ENCODE measurements at places on chromosomes 2 and 18.

DNA sequence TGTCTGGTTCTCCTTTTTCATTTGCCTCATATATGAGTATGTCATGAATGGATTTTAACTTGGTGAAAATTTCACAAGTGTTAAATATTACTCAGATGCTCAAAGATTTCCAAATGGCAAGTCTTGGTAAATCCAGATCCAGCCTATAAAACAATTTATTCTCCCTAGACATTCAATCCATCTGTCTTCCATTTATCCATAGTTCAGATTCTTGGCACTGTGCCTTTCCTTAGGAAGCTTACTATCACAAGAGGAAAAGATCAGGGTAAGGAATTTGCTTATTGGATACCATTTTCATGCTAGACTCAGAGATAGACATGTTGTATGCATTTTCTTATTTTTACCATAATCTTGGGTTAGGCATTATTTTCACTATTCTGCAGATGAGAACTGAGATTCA lies 72.5 kb upstream of the LRRTM1 start:
- no peak for DNase-seq

DNA sequence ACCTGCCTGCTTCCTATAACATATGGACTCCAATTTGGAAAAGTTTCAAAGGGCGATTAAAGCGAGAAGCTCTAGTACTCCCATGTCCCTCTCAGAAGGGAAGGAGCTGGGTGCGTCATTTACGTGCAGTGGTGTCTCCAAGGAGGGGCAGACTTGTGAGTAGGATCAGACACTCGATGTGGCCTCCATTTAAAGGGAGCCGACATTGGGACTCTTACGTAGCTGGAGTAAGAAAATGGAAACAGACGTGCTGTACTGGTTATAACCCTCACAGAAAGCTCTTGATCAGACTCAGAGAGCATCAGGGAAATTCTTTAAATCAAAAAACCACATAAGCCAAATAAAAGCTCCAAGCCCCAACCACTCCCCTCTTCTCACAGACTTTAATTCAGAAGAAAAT lies 198.5 kb downstream of the KLHL29 start:
- DNase-seq = no peak

DNA sequence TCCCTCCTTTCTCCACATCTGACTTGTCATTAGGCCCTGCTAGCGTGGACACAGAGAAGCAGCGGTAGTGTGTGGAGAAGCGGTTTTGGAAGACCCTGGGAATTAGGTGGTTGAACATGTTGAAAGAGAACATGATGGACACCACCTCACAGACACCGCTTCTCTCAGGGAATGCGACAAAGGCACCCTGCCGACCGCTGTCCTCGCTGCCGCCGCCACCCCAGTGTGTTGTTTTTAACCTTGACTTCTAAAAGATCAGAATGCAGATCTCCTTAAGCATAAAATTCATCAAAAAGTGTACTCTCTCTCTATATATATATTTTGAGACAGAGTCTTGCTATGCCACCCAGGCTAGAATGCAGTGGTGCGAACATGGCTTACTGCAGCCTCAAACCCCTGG lies 33.2 kb downstream of the AQP4 start:
- no peak for DNase-seq

- peak; percentile 99 for DNase-seq
These were observed 47.7 kb downstream of the RAPGEF4 start for GRCh38 chr2:172783165-172783898.

GRCh38 chr2:160472839-160473251 lies 20.8 kb downstream of the RBMS1 start:
- no peak for DNase-seq

DNA sequence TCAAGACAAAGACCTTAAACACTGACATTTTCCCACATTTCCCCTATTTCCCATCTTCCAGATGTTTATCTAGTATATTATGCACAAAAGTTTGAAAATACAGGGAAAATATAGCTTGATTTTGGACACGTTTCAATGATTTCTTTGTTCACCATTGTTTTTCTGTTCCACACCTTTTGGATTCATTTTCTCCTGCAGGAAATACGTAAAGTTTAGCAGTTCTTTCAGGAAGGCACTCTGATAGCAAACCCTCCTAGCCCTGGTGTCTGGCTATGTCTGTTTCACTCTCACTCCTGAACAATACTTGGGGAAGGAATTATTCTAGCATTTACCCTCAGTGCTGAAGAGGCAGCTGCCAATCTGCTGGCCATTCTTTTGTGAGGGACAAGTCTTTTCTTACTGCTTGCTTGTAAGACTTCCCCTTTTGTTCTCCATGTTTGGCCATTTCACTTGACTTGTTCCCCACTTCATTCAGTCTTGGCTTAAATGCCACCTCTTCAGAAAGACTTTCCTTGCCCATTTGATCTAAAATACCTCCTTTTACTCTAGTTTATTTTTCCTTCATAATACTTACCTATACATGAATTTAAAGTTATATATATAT lies 195.4 kb downstream of the RNF152 start:
- DNase-seq = no peak

GRCh38 chr18:34637094-34637801 lies 72.8 kb upstream of the DTNA start:
- no peak for DNase-seq

- no peak for DNase-seq
These were observed 60.8 kb downstream of the SETBP1 start for GRCh38 chr18:44741511-44741910.

- peak; percentile 77 for DNase-seq
These were observed 596.6 kb upstream of the GYPC start for GRCh38 chr2:126059379-126059778.

- DNase-seq = no peak
These were observed 43.1 kb downstream of the MAP4K4 start for GRCh38 chr2:101740555-101740964.

- DNase-seq = no peak
These were observed 187.3 kb downstream of the VAPA start for GRCh38 chr18:10100941-10101701.

DNA sequence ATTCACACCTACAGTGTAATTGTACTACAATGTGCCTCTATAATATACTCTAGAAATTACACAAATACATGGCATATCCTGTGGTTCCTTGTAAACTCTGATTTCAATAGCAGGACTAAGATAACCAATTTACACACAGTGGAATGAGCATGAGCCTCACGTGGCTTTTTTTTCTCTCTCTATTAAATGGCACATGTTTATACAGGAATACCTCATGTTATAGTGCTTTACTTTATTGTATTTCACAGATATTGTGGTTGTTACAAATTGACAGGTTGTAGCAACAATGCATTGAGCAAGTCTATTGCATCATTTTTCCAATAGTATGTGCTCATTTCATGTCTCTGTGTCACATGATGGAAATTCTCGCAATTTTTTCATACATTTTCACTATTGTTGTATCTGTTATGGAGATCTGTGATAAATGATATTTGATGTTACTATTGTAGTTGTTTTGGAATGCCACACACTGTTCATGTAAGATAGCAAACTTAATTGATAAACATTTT lies 260.0 kb downstream of the FSIP2 start:
- no peak for DNase-seq

DNA sequence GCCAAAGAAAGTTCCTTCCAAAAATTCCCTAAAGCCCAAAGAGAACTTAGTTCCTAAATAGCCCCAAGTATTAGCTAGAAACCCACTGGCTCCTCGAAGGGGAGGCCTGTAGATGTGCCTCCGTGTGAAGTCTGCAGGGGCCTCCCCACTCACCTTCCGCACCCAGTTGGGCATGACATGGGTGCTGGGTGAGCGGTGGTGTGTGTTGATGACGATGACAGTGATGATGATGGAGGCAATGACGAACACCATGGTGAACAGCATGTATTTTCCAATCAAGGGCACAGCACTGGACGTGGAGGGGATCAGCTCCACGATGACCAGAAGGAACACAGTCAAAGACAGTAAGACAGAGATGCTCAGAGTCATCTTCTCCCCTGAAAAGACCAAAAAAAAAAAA lies 14.5 kb downstream of the CHRNA1 start:
- no peak for DNase-seq

- no peak for DNase-seq
These were observed 16.3 kb downstream of the SLC8A1 start for GRCh38 chr2:40435426-40436092.

DNA sequence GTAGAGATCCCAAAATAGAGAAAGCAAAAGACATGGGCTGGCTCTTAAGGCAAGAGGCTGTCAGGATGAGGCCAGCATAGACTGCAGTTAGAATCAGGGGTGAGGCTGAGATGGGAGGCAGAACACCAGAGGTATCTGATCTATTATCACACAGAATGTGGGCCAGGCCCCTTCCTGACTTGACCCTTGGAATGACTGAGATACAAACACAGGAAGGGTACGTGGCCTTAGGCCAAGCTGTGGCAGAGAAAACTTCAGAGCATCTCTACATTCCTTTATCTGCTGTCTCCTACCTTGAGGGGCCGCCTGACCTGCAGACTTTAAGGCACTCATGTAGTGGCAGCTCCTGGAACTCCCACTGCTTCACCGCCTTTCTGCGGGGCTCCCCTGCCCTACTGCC lies 28.4 kb downstream of the TMEM17 start:
- DNase-seq = peak; percentile 89

- no peak for DNase-seq
These were observed 57.1 kb upstream of the GPR45 start for GRCh38 chr2:105184420-105184819.

DNA sequence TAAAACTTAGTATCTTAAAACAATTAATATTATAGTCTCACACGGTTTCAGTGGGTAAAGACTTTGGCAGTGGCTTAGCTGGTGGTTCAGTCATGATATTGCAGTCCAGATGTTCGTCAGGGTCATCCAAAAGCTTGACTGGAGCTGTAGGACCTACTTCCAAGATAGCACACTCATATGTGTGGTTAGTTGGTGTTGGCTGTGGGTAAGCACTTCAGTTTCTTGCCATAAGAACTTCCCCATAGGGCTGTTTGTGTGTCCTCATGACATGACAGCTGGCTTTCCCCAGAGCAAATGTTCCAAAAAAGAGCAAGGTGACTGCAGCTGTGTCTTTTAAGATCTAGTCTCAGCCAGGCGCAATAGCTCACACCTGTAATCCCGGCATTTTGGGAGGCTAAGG lies 48.5 kb upstream of the EPC2 start:
- no peak for DNase-seq

DNA sequence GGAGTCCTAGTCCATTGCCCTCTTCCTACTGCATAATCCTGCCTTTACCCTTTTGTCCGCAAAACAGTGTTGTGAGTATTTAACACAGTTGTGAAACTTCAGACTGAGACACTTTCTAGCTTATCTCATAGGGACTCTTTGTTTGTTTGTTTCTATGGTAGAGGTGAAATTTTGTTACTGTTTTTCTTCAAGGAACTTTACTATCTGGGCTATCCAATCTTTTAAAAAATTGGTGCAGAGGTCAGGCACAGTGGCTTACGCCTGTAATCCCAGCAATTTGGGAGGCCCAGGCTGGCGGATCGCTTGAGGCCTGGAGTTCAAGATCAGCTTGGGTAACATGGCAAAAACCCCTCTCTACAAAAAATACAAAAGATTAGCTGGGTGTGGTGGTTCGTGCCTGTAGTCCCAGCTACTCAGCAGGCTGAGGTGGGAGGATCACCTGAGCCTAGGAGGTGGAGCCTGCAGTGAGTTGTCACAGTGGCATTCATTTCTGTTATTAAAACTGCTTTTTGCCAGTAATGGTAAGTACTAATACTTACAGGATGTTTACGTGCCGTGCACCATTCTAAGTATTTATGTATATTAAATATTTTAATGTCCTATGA lies 18.8 kb downstream of the GMCL1 start:
- no peak for DNase-seq

GRCh38 chr18:43886341-43886740 lies 609.1 kb upstream of the SYT4 start:
- DNase-seq = no peak

DNA sequence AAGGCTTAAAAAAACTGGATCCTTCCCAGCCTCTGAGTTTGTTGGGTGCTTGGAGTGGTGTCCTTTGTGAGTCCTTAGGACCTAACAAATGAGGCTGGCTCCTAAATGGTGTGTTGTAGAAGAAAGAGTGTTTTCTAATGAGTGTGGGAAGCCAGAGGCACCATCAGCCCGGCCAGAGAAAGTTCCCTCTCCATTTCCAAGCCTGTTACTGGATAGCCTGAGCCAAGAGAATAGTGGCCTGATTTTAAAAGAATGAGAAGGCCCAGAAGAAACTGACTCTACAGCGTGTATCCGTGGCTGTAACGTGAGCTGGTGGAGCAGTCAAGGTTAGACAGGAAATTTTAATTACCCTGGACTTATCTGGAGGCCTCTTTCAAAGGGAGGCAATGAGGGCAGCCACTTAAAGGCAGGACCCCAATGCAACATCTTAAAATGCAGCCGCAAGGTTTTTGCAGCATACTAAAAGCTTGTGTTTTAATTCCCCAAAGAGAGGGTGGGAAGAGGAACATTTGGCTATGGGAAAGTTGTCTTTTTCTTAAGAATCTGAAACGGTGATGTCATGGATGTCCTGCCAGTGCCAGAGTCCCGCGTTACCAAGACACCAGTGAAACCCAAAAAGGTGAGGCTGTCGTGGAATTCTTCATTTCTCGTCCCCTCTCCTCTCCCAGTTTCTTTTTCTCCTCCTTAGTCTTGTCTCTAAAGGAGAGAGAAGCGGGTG lies 4.6 kb downstream of the EFHD1 start:
- no peak for DNase-seq

- DNase-seq = no peak
These were observed 27.9 kb downstream of the CCDC88A start for GRCh38 chr2:55391615-55392242.

GRCh38 chr2:223945755-223946154 lies 620 bp upstream of the WDFY1 start:
- DNase-seq = no peak

GRCh38 chr18:67840379-67840778 lies 323.9 kb upstream of the DSEL start:
- DNase-seq = no peak

GRCh38 chr2:12050396-12050795 lies 304.0 kb downstream of the LPIN1 start:
- no peak for DNase-seq

GRCh38 chr2:18118703-18119102 lies 240.2 kb downstream of the KCNS3 start:
- no peak for DNase-seq

DNA sequence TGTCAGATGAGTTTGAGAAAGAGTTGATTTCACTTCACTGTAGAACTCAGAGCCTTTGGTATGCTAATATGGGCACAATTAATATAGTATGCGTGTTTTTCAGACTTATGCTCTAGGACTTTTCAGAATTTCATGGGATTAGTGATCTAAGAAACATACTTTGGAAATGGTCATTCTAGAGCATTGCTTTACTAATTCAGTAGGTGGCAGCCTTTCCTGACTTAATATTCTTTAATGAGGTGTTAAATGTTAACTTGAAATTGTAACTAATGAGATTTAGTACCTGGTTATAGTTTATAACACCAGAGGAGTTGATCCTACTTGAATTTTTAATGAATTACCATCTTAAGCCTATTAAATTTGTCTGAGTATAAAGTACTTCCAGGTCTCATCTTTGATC lies 28.4 kb downstream of the ACTR2 start:
- no peak for DNase-seq

Measured in islet precursor cell (in vitro differentiated cells).